ENCODE measurements at places on chromosomes 2 and 18. TPM values are rescaled to one million over a fixed set of nuclear protein-coding genes. Genes with fewer than 3 reads are reported as not detected.

DNA sequence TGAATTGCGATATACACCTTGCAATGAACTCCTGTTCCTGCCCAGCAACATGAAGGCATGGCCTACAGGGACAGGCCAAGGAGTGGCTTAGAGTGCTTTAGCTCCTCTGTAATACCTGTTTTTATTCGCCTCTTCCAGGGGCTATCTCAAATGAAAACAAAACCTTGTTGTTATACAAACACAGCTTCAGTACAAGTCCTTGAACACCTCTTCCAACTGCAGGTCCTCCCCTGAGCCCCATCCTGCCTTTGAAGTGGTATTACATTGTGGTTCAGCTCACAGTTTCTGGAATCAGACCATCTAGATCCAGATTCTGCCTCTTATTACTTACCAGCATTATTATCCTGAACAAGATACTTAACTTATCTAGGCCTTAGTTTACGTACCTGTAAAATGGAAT is 83.0 kb upstream of the HNRNPA3 start:
- no peak for DNase-seq

DNA sequence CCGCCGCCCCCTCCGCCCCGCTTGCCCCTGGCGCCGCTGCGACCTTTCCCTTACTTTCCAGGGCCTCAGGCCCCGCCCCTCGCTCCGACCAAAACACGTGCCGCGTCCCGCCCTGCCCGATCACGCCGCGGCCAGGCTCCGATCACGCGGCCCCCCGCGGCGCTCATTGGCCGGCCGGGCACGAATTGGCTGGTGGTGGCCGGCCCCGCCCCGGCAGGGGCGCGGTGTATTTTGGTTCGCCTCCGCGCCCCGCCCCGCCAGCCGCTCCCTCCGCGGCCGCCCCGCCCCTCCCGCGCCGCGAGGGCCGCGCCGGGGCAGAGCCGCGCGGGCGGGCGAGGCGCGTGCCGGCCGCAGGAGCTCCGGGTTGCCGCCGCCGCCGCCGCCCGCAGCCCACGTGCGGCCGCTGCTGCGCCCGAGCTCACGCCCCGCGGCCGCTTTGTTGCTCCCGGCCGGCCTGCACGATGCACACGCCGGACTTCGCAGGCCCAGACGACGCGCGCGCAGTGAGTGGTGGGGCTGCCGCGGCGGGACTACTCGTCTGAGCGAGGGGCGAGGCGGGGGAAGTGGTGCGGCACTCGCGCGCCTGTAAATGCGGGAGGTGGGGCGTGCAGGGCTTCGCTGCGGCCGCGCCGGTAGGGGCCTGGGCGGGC is at the start of gene KLF11:
Gene KLF11 (plus strand): TSS at position 295 of the 650 bp plus-strand sequence. CDS start 167 bp downstream, at position 462.
- peak; percentile 93 for DNase-seq

DNA sequence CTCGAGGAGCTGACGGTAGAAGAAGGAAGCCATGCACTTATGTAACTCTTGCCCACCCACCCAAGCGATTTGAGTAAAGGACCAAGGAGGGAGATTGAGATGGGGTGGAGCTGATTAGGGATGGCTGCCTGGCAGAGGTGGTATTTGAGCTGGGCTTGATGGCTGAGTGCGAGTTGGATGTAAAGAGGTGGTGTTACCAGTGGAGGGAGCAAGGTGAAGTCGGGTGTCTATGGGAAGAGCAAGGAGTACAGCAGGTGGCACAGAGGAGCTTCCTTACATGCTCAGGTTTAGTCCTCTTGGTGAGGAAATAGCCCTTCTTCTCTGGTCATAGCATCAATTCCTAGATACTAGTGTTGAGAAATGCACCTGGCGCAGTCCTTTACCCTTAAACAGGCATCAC is 294.2 kb upstream of the SKOR2 start:
- DNase-seq: no peak

DNA sequence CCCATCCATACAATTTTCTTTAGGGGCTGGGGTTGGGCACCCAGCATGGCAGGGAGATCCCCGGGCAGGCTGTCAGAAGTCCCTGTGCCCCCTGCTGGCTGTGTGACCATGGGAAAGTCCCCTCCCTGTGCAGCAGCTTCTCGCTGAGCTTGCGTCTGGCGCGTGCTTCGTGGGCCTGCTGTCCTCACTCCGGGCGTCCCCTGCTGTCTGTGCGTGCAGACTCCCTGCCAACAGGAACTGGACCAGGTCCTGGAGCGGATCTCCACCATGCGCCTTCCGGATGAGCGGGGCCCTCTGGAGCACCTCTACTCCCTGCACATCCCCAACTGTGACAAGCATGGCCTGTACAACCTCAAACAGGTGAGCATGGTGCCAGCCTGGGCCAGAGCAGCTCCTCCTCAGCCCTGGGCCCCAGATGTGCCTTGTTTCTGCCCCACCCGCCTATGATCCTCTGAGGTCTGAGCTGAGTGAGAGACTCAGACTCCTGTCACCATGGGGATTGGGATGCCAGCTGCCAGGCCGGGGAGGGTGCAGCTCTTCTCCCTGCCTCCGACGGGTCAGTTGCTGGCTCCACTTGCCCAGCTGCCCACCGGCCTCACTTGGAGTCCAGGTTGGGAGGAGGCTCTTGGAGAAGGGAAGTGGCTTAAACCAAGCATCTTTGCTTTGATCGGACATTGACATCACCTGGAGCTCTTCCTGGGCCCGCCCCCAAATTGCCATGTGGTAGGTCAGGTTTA is 28.6 kb downstream of the IGFBP2 start:
- peak; percentile 64 for DNase-seq

DNA sequence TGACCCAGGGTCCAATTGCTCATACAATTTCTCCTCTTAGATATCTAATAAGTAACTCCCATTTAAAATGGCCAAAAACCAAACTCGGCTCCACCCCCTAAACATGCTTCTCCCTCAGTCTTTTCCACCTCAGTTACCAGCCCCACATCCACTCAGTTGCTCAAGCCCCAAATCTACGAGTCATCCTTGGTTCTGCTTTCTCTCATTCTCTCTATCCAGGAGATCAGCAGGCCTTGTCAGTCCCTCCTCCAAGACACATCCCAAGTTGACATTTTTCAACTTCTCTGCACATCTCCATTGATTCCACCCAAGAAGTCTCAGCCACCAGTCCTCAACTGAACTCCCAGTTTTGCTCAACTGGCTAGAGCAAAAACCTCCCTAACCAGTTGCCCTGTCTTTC is 40.5 kb upstream of the RTN4 start:
- no peak for DNase-seq

- DNase-seq: no peak
Observed at GRCh38 chr2:61172671-61173070, 10.7 kb downstream of the C2orf74 start.

DNA sequence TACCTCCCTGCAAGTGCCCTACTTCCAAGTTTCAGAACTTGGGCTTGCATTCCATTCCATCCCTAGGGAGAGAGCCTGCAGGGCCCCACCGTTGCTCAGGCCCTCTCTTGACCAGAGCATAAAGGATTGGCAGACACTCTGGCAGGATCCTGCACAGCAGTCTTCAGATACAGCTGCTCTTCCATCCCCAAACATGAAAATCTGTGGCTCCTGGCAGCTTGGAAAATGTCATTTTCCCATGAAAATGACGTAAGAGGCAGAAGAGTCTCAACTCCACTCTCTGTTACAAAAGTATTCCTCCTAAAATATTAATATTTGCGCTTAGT is 162.6 kb downstream of the GFPT1 start:
- no peak for DNase-seq

GRCh38 chr2:239355139-239355538 is 45.7 kb downstream of the HDAC4 start:
- no peak for DNase-seq

- no peak for DNase-seq
Observed at GRCh38 chr18:11073971-11074370, 75.4 kb downstream of the PIEZO2 start.

DNA sequence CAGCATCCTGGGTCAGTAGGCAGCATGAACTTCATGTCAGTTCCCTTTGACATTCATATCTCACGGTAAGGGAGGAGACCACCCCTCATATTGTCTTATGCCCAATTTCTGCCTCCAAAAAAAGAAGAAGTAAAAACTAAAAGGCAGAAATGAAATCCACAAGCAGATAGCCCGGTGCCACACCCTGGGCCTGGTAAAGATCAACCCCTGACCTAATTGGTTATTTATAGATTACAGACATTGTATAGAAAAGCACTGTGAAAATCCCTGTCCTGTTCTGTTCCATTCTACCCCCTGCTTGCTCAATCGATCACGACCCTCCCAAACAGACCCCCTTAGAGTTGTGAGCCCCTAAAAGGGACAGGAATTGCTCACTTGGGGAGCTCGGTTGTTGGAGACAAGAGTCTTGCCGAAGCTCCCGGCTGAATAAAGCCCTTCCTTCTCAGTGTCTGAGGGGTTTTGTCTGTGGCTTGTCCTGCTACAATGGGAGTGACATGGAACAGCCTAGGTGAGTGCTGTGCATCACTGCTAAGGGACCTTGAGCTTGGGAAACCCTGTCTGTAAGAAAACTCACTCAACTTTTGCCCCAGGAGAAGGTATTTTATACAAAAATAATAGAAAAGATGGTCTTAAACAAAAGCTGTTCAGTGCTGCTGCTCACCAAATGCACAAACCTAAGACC is 11.1 kb downstream of the NDUFV2 start:
- no peak for DNase-seq

DNA sequence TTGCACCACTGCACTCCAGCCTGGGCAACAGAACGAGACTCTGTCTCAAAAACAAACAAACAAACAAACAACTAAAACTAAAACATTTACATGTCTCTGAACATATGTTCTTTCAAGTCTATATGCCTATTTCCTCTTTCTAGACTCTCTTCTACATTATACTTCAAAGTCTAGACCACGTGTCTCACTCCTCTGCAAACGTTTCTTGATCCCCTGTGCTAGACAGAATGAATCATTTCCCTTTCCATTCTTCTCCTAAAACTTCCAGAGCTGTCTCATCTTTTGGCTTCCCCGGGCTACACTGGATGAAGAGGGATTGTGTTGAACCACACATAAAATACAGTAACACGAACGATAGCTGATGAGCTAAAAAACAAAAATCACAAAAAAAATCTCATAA is 67.1 kb downstream of the BAZ2B start:
- DNase-seq: no peak

DNA sequence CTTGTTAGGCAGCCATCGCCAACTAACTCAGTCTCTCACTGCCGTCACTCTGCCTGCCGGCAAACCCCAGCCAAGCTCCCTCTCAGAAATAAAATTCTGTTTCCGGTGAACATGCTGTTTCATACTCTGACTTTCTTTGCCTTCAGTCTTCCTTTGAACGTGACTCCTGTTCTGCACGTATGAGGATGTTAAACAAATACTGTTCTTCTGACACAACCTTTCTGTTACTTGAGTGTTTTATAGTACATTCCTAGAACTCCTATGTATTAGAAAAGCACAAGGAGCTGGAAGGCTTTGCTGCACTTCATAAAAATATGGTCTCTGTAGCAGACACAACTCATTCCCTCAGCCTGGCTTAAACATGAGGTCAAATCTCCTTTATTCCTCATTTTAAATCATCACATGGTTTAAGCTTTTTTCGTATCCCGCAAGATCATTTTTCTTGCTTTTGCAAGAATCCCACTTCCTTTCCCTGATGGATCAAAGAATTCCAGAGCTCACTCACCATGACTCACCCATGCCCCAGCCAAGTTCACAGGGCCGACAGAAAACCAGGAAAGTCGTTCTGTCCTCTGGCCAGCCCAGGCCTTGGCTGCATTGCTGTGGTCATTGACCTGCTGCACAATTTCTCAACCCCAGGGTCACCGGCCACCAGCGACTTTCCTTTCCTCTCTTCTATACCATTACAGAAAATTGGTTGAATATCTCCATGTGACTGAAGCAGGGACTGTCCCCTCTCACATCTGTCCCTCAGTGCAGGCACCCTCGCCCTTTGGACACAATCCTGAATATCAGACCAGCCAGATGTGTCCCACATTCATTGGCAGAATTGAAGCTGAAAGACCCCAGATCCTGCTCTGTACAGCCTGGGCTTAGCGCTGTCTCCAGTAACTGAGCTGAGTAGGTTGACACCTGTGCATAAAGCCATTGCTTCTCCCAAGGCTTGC is 183.1 kb upstream of the ARL4C start:
- no peak for DNase-seq

FOXD4L1 gene
- 1.6 TPM for total RNA-seq

ATF2 gene
- 36.6 TPM for total RNA-seq

All from upper lobe of left lung (tissue), 6 donors.